ENCODE measurements at places on chromosomes 11 and 22. TPM values are rescaled to one million over a fixed set of nuclear protein-coding genes. Genes with fewer than 3 reads are reported as not detected.
A peak's percentile ranks its signal among the peaks of the same experiment; 100 is the strongest.

GLB1L3 gene
- 7.2 TPM for total RNA-seq

TMEM135 gene
- total RNA-seq, result 38.5 TPM

RAC2 gene
- 2.5 TPM for total RNA-seq

TMEM126A gene
- total RNA-seq, result 13.5 TPM

DNA sequence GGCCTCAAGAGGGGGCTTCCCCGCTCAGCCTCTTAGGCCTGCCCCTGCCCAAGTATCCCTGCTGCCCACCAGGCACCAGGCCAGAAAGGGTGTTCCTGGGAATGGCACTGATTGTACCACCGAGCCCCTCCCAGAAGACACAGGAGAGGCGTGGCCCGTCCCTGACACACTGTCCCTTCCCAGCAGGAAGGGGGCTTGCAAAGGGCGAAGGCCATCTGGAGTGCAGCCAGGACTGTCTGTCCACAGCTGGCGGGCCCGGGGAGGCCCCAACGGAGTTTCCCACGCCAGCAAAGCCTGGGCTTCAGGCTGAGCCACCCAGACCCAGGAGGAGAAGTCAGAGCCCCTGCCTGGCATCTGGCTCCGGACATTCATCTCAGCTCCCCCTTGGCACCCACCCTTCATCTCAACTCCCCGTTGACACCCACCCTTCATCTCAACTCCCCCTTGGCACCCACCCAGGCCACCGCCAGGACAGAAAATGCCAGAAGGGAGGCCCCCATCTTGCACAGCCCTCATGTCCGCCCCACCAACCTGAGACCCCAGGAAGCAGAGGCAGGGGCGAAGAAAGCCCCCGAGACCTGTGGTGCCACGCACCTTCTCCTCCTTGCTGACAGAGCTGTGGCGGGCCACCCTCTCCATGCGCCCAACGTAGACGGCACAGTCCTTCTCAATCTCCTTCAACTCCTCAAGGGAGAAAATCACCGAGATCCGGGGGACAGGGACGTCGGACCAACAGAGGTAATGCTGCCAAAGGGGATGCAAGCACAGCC is 19.4 kb downstream of the TUBGCP6 start:
- no peak for DNase-seq

- DNase-seq, result peak; percentile 20
Observed at GRCh38 chr22:46050916-46051614, 74.1 kb upstream of the WNT7B start.

GRCh38 chr11:68684385-68685356 is at the start of gene GAL:
Gene GAL, plus strand, starts transcription at chr11:68684544. Its CDS starts 380 bp downstream, at chr11:68684924.
- DNase-seq, result no peak

GRCh38 chr11:95338430-95338991 is 107.5 kb upstream of the SESN3 start:
- peak; percentile 95 for DNase-seq

GRCh38 chr11:14114269-14114668 is 151.7 kb downstream of the SPON1 start:
- DNase-seq, result no peak

All from uterus (tissue), 4 donors.